Activated CD4-positive, alpha-beta T cell treated with anti-CD3 and anti-CD28 coated beads for 1 hour (primary cell): ENCODE measurements at places on chromosomes 1 and 21.

DNA sequence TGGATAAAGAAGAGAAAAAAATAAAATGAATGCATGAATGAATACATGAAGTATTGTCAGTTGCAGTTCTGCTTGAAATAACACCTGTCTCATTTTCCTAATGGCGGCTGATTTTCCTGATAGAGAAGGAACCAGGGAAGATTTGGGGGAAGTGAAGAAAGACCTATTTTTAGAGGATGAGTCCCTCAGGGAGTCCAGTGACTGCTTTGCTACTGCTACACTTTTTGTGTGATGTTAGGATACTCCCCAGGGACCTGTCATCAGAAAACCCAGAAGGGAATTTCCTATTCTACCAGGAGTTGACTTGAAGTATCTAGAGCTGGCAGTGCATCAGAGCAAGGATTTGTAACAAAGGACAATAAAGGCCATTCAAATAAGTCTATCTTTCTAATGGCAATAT is 114.8 kb downstream of the MAB21L3 start:
- no peak for DNase-seq

DNA sequence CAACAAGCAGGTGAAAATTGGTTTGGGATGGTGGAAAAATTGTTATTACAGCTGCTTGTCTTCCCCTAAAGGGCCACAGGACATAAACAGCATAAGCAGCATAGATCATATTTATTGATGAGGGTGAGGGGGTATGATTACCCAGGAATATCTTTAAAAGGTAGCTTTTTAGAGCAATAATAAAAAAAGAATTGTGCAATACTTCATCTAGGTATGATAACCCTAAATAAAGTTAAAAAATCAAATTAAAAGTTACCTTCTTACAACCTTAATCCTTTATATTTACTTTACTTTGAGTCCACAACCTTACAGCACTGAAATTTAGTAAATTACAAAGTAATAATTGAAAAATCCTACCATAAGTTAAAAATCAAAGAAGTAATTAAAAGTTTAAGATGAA is 653.3 kb upstream of the RGS18 start:
- no peak for DNase-seq

DNA sequence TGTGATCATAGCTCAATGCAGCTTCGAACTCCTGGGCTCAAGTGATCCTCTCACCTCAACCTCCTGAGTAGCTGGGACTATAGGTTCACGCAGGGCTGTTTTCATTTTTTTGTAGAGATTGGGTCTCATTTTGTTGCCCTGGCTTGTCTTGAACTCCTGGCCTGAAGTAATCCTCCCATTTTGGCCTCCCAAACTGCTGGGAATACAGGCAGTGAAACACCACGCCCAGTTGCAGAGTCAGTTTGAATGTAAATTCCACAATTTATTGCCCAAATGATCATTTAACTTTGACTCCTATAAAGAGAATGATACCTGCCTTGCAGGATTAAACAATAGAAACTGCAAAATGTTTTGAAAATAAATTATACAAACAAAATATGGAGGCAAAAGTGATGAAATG is 10.7 kb downstream of the GOLPH3L start:
- DNase-seq: no peak

- no peak for DNase-seq
These were observed 1128.7 kb downstream of the AMY1C start for GRCh38 chr1:104878203-104878909.

- DNase-seq: no peak
These were observed 57.9 kb downstream of the PHTF1 start for GRCh38 chr1:113701429-113701828.

- DNase-seq: no peak
These were observed 150.9 kb upstream of the ZRANB2 start for GRCh38 chr1:71231751-71232150.

- DNase-seq: no peak
These were observed 52.6 kb upstream of the RC3H1 start for GRCh38 chr1:174074757-174075156.

DNA sequence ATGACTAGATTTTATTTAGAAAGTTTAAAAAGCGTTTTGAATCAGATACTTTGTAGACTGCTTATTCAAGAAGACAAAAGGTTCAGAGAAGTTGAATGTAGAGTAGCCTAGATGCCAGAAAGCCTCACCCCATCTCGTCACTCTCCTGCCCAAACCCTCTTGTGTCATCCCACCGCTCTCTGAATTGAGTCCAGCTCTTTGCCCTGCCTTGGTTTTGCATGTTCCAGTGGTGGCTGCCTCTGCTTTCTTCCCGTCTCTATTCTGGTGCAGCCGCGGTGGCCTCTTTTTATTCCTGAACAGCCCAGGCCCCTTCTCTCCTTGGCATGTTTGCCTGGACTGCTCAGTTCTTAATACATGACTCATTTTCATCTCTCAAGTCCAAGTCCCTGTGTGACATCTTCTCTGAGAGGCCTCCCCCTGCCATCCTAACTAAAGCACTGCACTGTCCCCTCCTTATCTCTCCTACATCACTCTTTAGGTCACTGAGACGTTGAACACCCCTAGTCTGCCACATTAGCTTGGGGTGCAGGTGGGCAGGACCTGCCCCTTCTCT is 22.9 kb downstream of the PRDM2 start:
- no peak for DNase-seq

DNA sequence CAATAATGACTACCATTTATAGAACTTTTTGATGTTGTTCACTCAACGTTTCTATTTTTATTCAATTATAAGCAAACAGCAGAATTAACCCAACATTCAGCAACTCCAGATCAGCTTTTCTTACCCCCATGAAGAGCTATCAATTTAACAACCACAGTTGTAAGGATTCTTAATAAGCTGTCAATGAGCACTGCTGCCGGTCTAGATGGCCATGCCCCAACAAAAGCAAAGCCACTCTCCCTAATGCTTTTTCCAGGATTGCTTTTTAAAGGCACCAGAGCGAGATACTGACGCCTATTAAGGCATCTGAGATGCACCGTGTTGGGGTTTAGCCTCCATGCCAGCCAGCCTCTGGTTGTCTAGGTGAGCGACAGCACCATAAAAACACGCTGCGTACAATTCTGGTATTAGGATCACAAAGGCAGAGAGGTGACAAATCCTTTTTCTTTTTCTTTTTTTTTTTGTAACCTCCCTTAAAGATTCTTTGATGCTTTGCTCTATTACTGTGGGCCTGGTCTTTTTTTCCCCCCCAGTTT is 39.5 kb downstream of the PTPRC start:
- DNase-seq: no peak

GRCh38 chr1:230763927-230764591 is 16.9 kb downstream of the CAPN9 start:
- DNase-seq: no peak

DNA sequence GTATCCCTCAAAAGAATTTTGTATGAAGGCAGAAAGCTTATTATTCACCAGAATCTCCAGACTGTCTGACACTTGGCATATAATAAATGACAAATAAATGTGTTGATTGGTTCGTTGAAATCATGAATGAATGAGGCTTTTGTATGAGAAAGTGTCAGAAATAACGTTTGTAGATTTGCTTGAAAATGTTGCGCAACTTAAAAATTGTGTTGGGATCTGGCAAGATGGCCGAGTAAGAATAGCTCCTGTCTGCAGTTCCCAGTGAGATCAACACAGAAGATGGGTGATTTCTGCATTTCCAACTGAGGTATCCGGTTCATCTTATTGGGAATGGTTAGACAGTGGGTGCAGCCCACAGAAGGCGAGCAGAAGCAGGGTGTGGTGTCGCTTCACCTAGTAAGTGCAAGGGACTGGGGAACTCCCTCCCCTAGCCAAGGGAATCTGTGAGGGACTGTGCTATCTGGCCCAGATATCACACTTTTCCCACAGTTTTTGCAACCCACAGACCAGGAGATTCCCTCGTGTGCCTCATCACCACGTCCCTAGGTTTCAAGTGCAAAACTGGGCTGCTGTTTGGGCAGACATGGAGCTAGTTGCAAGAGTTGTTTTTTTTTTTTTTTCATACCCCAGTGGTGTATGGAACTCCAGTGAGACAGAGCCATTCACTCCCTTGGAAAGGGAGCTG is 759.0 kb downstream of the LTN1 start:
- no peak for DNase-seq

DNA sequence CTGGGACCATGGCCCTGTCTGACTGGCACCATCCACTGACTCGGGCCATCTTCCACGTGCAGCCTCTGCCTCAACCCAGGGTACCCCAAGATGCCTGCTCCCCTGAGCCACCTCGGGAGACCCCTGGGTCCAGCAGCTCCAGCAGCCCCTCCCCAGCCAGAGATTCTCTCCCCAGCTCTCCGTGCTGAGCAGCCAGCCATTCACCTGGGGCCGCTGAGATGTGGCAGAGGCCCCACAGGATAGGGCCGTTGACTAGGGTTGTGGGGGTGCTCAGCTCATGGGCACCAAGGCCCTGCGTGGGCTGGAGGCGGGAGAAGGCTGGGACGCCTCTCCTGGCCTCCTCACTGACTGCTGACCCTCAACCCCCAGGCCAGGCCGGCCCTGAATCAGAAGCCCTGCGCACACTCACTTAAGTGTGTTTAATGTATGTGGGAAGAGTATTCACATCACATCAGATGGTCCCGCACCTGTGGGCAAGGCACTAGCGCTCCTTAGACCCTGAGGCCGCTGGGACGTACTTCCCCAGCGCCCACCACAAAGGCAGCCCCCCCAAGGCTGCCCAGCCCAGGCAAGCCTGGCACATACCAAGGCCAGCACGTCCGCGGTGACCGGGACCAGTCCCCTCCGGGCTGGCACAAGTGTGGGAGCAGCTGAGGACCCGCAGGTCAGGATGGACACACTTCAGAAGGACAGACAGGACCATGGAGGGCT is 27.8 kb downstream of the SLC19A1 start:
- no peak for DNase-seq

DNA sequence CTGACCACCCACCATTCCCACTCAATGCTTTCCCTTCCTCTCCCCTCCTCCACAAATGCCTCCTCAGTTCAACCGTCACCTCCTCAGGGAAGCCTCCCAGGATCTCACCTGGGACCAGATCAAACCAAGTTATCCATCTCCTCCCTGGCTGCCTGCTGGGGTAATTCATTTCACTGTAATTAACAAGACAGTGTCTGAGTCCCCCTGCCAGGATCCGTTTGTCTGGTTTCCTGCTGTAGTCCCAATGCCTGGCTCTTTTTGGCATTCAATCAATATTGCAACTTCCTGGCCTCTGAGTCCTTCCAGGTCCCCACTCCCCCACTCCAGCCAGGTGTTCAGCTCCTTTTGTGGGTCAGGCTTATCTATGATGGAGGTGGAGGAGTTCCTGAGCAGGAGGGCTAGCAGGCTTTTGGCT is 687.7 kb downstream of the PTPRU start:
- DNase-seq: no peak

DNA sequence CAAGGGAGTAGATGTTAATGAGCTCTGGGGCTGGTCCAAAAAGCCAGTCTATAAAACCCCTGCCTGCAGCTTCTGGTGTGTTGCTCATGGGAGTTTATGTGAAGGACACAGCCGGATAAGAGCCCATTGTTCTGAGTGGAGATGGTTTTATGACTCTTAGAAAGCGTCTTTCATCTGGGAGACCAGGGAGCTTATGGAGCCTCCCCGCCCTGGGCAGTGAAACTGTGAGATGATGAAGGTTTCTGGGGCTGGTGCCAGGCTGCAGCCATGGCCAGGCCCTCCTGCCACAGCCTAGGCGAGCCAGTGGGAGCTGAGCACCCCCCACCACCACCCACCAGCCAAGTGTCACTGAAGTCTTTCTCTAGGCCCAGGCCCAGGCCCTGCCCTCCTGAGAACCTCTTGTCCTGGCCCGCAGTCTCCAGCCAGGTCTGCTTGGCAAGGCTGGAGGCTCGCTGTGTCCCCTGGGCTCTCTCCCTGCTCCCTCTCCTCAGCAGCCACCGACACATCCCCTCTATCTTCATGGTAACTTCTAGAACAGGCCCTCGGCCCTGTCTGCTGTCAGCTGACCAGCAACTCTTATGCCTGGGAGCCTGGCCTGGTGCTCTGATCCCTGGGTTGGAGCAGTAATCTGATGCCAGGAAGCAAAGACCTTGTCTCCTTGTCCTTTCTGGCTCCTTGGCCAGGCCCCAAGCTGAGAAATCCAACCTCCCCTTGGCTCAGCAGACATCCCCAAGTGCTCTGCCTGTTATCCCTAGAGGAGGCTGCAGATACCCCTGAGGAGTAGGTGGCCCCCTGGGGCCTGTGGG is 7.6 kb upstream of the ARHGEF10L start:
- no peak for DNase-seq

GRCh38 chr1:107953556-107953955 is 11.4 kb downstream of the VAV3 start:
- no peak for DNase-seq

DNA sequence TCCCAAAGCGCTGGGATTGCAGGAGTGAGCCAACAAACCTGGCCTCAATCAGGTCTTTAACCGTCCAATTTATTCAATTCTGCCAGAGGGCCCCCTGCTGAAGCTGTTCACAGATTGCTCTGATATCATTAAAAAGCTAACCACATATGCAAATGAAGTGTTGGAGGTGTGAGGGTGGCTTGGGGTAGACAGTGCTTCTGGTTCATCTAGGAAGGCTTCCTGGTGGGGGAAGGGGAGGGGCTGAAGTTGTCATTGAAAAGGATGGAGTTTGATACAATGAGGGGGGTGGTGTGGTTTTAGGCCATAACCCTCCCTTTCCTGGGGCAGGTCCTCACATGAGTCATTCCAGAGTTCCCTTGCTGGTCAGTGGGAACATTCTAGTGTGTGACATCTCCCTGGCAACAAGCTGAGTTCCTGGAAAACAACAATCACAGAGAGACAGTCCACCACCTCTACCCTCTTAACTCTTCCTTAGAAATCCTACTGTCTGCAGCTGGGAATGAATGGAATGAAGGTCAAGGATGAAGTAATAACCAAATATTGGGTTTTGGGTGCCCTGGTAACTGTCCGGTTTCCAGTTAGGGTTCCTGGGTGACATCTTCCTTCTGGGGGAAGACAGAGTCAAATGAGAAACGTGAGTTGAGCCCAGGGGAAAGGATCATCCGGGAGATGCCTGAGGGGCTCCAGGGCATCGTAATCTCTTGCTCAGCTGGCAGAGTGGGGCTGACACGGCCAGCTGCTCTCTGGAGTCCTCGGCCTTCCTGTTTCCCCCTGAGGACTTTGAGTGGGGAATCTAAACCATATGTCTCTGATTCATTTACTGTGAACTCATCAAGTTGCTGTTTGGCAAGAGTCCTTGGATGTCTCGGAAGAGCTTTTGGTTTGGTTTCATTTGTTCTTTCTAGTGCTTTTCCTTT is 32.2 kb downstream of the BATF3 start:
- DNase-seq: no peak

- DNase-seq: no peak
These were observed 384.3 kb downstream of the SEC16B start for GRCh38 chr1:177585302-177586220.

DNA sequence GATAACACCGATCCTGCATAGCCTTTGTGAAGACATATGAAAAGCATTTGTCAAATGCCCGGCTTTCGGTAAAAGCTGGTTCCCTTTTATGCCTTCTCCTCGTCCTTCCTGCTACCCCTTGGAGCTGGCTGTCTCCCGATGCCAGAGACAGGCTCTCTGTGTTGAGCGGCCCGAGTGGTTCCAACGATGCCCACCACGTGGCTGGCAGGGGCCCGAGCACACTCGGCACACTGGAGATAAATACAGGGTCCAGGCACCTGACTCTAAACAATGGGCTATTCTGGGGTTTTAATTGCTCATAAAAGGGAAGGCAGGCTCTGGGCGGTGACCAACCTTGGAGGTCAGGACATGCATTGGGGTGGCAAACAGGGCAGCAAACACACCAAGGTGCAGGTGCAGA is 207.1 kb downstream of the HIVEP3 start:
- no peak for DNase-seq

GRCh38 chr1:21648791-21649190 is 20.4 kb downstream of the RAP1GAP start:
- no peak for DNase-seq

GRCh38 chr1:151936653-151937052 is 27.3 kb upstream of the THEM4 start:
- DNase-seq: no peak
